ENCODE measurements at places on chromosomes 2 and 18.

GRCh38 chr2:70116936-70117552 is 29.8 kb downstream of the PCBP1 start:
- DNase-seq, result no peak

- DNase-seq, result no peak
These were observed 140.4 kb downstream of the CDH2 start for GRCh38 chr18:28036488-28036887.

DNA sequence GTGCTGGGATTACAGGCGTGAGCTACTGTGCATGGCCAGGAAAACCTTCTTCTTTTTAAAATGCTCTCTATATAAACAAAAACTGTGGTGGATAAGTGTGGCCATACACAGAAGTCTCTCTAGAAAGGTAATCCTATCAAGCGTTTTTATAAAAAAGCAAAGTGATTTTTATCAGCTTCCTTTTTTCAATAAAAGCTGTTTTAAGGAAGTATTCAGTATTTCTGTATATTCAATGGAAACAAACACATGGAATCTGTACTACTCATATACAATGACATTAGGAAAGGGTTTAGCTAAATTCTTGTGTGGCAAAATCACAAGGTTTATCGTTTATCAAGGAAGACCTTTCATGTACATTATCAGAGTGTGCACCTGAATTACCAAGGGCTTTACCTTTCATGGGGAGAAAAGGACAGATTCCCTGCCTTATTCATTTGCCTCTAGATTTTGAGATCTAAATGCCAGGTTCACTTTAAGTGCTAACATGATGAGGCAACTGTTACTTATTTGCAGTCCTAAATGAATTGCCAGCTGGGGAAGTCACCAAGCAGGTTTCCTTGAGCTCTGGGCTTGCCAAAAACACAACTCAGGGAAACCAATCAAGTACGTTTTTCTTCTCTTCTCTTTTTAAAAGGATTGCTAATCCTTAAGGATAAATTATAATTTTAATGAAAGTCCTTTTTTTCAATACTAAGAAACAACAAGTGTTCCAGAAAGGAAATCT is 70.8 kb downstream of the RTN4 start:
- DNase-seq, result no peak

DNA sequence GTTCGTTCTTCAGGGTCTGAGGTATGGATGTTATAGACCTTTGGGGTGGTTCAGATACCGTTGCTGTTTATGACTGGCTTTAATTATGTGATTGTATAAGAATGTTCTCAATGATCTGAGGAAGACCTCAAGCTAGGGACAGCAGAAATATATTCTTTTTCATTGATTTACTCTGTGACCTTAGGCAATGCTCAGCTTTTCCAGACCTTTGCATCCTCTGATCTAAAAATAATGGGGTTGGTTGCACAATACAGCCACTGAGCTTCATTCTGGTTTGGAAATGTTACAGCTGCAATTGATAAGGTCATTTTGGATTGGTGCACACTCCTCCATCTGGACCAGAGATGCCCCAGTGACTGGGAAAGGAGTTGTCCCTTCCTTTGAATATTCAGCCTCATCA is 17.2 kb upstream of the CABYR start:
- no peak for DNase-seq

GRCh38 chr2:228548230-228548629 is 366.7 kb upstream of the SPHKAP start:
- no peak for DNase-seq

GRCh38 chr2:102304711-102305611 is 6.4 kb upstream of the IL1RL1 start:
- no peak for DNase-seq

- DNase-seq, result no peak
These were observed 65.9 kb upstream of the SLC1A4 start for GRCh38 chr2:64923385-64923710.
